Stimulated activated CD4-positive, alpha-beta T cell treated with anti-CD3 and anti-CD28 coated beads, TNF-alpha, amount 100 ng/mL, for 48 hours (primary cell): ENCODE measurements at places on chromosomes 1 and 21.

GRCh38 chr1:53678507-53678906, 60.5 kb downstream of the GLIS1 start:
- DNase-seq: no peak

DNA sequence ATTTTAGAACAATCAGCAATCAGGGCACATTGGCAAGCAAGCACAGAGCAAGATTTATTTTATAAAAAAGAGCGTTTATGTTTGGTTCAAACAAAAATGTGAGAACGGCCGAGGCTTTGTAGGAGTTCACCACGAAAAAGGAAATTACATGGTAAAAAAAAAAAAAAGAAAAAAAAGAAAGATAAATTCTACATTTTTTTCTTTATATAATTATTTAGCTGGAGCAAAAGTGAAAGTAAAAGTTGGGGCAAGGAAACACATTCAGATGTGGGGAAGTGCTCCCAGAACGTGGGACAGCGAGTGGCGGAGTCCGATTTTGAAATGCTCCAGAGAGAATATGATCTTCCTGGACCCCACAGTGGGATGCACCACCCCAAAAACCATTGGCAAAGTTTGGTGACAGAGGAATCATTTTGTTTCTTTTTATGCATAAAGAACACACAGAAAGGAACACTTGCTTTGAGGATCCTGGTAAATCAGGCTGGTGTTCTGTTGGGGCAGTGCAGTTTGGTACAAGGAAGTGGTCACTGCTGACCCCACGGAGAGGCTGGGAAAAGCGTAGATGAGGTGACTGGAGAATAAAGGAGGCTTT, 16.3 kb upstream of the ATP5PO start:
- no peak for DNase-seq

DNA sequence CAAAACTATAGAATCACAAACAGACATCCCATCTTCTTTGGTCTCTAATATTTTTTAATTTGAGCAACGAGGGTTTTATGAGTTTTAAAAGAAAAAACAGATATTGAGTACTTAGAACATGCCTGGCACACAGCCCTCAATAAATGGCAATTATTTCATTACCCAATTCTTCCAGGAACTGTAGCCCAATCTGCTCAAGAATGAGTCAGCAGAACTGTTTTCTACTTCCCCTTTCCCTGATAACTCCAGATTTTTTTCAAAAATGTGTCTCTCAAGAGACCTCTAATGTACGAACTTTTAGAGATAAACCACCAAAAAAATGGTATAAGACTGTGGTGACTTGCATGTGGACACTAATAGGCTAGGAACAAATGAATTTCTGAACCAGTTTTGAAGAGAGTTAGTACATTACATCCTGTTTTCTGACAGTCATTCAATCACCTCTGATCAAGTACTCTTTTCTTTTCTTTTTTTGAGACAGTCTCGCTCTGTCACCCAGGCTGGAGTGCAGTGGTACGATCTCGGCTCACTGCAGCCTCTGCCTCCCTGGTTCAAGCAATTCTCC, 11.5 kb downstream of the ABL2 start:
- DNase-seq: no peak

- no peak for DNase-seq
Observed at GRCh38 chr1:10489291-10490055, 14.7 kb downstream of the PEX14 start.

GRCh38 chr1:184061396-184062003, 10.0 kb downstream of the TSEN15 start:
- DNase-seq: no peak

DNA sequence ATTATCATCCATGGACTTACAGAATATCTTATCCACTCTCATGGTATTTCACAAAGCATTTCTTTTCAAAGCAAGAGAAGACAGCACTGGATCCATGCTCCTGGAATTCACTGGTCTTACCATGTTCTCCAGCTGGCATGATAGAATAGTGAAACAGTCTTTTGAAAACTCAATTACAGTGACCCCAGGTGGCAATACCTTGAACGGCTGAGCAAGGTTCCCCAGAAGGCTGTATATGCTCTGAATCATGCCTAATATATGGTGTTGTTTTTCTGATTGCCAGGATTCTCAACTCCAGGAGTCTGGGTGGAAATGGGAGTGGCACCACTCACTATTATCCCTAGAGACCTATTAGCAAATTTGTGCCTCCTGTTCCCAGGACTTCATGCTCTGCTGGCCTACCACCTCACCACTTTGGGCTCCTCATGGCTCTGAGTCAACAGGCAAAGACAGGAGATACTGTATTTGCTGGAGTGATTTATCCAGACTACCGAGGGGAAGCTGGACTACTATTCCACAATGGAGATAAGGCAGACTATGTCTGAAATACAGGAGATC, 87.6 kb downstream of the CATSPERE start:
- no peak for DNase-seq

DNA sequence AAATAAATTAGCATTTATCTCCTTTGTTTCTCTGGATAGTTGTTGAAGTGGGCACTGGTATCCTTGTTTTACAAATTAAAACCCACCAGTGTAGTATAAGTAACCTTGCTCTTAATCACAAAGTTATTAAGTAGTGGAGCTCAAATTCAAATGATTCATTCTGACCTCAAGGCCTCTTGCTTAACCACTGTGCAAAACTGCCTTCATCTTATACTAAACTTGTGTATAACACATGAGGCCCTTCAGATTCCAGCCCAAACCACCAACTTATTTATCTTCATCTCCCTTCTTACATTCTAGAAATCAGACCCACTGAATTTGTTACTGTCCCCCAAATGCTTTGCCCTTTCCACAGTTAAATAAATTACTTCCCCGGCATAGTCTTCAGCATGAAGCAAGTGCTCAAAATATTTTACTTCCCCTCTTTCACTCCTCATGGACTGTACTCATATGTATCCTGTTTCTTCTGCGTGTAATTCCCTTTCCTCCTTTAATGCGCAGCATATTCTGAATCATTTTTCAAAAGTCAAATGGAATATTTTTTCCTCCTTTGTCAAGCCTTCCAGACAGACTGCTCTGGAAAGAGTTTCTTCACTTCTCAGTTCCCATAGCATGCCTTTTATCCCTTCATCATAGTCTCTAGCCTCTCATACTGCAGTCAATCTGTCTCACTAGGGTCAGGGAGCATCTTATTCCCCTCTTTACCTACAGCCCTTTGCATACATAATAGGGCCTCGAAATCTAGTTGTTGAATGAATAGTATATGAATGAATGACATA, 19.0 kb upstream of the DNASE2B start:
- no peak for DNase-seq

DNA sequence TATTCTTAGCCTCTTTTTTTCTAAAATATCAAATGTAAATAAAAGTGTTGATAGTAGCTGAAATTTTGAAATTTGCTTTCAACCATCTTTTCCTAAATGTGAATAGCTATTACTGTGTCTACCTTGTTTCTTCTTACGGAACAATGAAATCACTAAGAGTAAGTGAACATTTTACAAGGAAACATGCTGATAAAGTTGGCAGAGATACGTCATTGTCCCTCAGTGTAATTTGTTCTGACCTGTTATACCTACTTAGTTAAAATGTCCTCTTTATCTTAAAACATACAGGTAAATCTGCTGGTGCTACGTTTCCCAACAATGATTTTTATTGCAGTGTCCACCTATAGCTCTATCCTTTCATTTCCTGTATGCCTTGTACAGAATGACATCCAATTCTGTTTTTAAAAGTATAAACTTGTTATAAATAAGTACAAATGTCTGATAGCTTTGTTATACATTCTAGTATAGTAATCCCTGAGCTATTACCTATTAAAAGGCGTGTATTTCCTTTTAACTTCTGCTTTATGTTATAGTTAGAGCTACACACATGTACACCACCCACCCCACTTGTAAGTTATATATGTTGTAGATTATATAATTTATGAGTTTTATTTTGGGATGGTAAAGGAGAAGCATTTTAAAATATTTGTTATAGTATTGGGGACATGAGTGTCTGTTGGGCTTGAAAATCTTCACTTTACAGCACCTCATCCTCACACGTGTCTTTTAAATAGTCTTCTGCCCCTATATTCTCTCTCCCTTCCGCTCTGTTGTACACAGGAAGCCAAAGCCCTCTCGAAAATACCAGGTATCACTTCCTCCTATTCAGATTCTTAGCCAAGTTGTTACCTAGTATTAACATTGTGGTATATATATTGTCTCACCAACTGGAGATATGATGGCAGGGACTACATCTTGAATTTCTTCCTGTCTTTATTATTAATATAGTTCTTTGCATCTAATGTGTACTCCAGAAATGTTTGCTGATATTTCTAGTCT, 25.2 kb downstream of the LAMC1 start:
- DNase-seq: no peak

GRCh38 chr1:42732126-42732680, 7.8 kb downstream of the CLDN19 start:
- no peak for DNase-seq

DNA sequence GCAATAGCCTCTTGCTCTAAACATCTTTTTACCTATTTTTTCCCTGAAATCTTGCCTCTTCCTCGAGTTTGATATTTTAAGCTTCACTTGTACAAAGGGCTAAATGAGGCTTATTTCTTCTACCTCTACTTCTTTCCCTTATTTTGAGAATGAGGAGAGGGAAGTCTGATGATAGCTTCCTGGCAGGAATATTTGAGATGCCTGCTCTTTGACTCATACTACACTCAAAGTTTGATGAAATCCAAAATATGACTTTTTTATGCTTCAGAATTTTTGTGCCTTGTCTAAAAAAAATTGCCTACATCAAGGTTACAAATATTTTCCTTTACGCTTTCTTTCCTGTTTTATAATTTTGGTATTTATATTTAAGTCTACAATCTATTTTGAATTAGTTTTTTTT, 624.4 kb upstream of the PLXNA2 start:
- no peak for DNase-seq
